ENCODE measurements at places on chromosomes 3 and 15. TPM values are rescaled to one million over a fixed set of nuclear protein-coding genes. Genes with fewer than 3 reads are reported as not detected.

Gene CSPG5
- polyA plus RNA-seq, result 2.1 TPM

Gene SKOR1
- polyA plus RNA-seq, result not detected

Gene TJP1
- polyA plus RNA-seq, result 23.4 TPM

Gene PRTG
- polyA plus RNA-seq, result 0.52 TPM

Gene HYPK
- polyA plus RNA-seq, result 9.9 TPM

Gene THSD4
- 2.4 TPM for polyA plus RNA-seq

Gene MYO5C
- polyA plus RNA-seq, result 4.6 TPM

Gene SH2D7
- not detected for polyA plus RNA-seq

Gene POTEB2
- not detected for polyA plus RNA-seq
